Osteoblast (primary cell): ENCODE measurements at places on chromosomes 5 and 9.
A peak's percentile ranks its signal among the peaks of the same experiment; 100 is the strongest.

- H3K4me1 ChIP-seq: no peaks in the 10 kb centered on the region
- no peaks in the 10 kb centered on the region for H3K27me3 ChIP-seq
- no peaks in the 10 kb centered on the region for H3K36me3 ChIP-seq
- no peak overlapping the region for H3K4me3 ChIP-seq
- H3K27ac ChIP-seq: no peak overlapping the region
Measured at GRCh38 chr9:19271081-19271480, 40.6 kb downstream of the DENND4C start.

DNA sequence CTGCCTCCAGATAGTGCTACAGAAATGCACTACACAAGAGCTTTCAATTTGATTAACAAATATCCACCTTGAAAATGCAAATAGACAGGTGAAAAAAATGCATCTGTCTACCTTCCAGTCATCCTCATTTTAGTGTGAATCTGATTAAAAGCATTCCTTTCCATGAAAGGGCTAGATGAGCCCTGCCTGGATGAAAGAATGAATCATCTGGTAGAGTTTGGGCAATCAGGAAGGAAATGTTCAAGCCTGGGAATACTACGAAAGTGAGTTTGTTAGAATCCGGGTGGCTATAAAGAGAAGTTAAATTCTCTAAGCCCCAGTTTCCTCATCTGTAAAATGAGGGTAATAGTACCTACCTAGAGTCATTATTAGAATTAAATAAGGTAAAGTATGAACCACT is 142.6 kb downstream of the FAM114A2 start:
- DNase-seq: peak; percentile 22
- peaks cover 22% of the 10 kb centered on the region for H3K4me1 ChIP-seq
- no peaks in the 10 kb centered on the region for H3K36me3 ChIP-seq

- H3K4me1 ChIP-seq: peaks cover 8% of the 10 kb centered on the region
- H3K36me3 ChIP-seq: no peaks in the 10 kb centered on the region
- no peak overlapping the region for H3K4me3 ChIP-seq
Measured at GRCh38 chr5:78060421-78060820, 234.1 kb downstream of the AP3B1 start.

DNA sequence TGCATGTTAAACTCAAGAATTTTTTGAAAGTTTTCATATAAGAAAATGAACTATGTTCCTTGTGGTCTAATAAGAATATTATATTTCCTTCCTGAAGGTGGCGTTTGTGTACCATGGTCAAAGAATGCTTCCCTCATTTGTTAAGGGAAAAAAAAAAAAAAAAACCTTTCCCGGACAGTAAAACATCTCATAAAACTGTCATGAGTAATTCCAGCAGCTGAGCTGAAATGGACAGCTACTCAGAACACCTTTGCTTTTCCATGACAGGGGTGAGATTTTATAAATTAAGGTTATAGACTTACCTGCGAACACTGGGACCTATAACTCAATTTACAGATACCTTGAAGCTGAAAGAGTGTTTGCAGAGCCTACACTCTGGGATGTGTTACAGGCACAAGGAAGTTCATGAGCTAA is 113.2 kb upstream of the RANBP3L start:
- peaks cover 18% of the 10 kb centered on the region for H3K4me1 ChIP-seq
- DNase-seq: no peak
- no peaks in the 10 kb centered on the region for H3K36me3 ChIP-seq
- H3K4me3 ChIP-seq: no peak overlapping the region
- H3K27me3 ChIP-seq: no peaks in the 10 kb centered on the region
